ENCODE measurements at places on chromosomes 2 and 18.

GRCh38 chr2:19378939-19379338 lies 20.5 kb upstream of the OSR1 start:
- DNase-seq: no peak

DNA sequence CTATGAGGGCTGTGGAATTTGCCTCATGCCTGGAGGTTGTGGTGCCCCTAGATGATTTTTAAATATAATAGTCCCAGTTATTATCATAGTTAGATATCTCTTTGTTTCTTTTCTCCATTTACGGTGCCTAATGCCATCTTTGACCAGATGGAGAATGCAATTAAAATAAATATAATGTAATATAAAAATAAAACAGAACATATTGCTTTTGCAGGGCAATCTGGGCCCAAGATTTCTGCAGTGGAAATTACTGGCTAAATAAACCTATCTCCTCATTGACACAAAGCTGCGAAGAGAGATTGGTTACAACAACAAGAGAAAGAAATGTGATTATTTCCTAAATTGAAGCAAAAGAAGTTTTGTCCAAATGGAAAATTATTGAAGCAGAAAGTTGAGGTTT lies 51.8 kb downstream of the CPO start:
- DNase-seq: no peak

GRCh38 chr18:75349668-75350511 lies 77.6 kb downstream of the SMIM21 start:
- DNase-seq: no peak

- no peak for DNase-seq
Measured at GRCh38 chr2:192196421-192197194, 1.9 kb upstream of the TMEFF2 start.

DNA sequence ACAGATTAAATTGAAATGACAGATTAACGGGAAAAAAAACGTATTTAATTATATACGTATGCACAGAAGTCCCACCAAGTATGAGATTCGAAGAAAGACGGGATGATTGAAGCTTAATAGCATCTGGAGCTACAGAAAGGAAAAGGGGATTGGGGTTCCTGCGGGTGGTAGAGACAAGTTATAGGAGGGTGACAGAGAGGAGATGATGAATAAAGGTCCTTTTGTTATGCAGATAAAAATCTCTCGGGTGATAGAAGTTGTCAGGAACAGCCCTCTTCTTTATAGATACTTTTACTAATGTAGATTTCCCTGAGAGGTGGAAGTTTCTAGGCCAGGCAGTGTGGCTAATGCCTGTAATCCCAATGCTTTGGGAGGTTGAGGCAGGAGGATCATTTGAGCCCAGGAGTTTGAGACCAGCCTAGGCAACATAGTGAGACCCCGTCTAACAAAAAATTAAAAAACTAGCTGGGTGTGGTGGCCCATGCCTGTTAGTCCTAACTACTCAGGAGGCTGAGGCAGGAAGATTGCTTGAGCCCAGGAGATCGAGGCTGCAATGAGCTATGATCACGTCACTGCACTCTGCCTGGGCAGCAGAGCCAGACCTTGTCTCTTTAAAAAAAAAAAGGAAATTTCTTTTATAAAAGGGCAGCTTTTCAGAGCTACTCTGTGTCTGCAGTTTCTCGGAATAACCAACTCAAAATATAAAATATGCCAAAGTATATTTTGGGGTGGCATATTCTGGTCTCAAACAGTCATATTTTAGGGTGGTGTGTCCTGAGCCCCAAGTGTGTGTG lies 113.0 kb downstream of the STPG4 start:
- DNase-seq: no peak

DNA sequence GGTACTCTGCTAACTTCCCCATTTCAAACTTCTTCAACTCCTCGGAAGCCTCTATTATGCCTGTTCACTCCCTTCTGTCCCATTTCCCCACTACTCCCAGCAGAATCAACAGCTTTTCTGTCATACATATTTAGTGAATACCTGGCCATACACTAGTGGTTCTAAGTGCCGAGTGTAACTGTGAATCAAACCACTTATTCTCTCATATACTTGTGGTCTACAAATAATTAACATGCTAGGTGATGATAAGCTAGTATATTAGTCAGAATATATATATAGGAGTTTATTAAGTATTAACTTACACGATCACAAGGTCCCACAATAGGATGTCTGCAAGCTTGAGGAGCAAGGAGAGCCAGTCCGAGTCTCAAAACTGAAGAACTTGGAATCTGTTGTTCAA lies 150.7 kb downstream of the CCDC102B start:
- DNase-seq: no peak

- no peak for DNase-seq
Measured at GRCh38 chr2:54572636-54573536, 116.8 kb downstream of the SPTBN1 start.

GRCh38 chr2:186032102-186032738 lies 293.6 kb downstream of the FSIP2 start:
- DNase-seq: no peak

DNA sequence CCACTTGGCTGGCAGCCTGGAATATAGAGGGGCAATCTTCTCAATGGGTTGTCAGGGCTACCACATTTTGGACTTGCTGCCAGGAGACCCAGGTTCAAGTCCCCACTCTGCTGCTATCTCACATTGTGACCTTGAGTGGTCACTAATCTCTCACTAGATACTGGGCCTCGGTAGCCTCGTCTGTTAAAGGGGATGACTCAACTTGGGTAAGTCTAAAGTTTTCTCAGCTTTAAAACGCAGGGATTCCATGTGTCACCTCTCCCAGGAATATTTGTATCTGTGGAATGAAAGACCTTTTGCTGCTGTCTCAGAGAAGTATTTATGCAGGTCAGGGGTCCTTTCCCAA lies 86.3 kb downstream of the SEMA4F start:
- no peak for DNase-seq
